Left hindlimb (tissue), 1 donor: ENCODE measurements at places on chromosomes 2 and 18.
A peak's percentile ranks its signal among the peaks of the same experiment; 100 is the strongest.

DNA sequence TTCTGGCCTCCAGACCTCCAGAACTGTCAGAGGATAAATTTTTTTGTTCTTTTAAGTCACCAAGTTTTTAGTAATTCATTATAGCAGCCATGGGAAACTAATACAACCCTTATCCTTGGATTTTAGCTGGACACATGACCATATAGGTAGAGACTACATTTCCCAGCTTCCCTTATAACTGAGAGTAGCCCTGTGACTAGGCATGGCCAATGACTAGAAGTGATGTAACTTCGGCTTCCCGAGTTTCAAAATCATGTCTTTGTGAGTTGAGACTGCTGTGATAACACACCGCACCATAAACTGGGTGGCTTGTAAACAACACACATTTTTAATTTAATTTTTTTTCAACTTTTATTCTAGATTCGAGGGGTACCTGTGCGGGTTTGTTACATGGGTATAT lies 134.0 kb upstream of the SERTAD2 start:
- DNase-seq = no peak

GRCh38 chr2:128162266-128162665 lies 71.3 kb downstream of the UGGT1 start:
- DNase-seq = no peak

DNA sequence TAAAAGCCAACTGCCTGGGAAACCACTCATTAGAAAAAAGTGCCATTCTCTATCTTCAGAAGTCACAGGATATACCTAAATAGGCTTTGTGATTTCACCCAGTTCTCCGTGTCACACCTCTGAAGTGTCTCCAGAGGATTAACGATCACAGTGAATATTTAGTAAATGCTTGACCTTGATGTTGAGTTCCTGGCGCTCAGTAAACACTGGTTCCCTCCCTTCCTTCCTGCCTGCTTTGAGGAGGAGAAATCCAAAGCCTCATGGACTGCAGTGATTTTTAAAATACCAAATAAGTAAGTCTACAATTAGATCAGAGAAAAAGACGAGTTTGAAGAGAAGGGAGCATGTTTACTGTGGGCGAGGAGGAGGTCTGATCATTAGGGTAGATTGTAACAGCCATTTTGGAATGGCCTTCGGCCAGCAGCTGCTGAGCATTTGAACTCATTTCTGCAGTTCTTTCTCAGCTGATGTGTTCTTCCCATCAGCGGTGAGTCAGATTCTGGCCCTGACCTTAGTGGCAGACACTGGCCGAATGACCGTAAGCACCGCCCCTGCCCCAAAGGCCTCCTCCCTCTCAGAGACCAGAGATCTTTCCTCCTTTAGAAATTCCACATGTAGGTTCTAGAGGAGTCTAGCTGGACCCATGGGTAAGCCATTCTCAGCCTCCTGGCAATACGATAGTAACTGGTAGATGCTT lies 62.1 kb upstream of the SLC16A14 start:
- peak; percentile 52 for DNase-seq

GRCh38 chr18:5488844-5489243 lies 55.0 kb downstream of the EPB41L3 start:
- no peak for DNase-seq

- no peak for DNase-seq
Measured at GRCh38 chr2:98387478-98387877, 41.2 kb downstream of the CNGA3 start.

DNA sequence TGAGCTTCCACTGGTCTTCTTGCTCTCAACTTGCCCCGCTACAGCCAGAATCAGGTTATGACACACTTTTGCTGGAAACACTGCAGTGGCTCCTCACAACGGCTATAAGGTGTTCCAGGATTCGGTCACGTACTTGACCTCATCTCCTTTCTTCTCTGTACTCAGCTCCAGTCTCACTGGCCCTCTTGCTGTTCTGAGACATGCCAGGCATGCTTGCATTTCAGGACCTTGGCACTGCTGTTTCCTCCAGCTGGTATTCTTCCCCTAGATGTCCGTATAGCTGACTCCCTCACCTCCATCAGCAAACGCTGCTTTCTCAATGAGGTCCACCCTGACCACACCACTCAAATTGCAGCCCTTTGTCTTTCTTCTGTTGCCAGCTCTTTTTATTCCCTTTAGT lies 31.9 kb upstream of the C1GALT1C1L start:
- no peak for DNase-seq

DNA sequence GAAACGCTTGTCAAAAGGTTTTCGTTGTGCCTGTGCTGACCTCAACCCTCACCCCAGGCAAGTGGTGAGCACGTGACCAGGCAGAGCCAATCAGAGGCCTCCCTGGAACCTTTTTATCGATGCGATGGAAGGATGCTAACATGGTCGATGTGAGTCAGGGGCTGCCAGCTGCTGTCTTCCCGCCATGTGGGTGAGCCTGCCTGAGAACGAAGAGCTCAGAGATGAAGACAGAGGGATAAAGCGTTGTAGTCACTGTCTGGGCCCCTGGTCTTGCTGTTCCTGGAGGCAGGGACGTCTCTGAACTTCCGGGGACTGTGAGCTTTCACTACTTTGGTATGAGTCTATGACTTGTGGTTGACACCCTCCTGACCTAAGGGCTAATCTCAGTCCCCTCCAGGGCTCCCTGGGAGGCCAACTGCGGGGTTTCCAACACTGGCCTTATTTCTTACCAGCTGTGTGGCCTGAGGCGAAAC lies 18.6 kb downstream of the DNMT3A start:
- no peak for DNase-seq

- no peak for DNase-seq
Measured at GRCh38 chr2:98482362-98482761, 37.7 kb downstream of the INPP4A start.
